Foreskin melanocyte (primary cell): ENCODE measurements at places on chromosomes 6 and 20.

DNA sequence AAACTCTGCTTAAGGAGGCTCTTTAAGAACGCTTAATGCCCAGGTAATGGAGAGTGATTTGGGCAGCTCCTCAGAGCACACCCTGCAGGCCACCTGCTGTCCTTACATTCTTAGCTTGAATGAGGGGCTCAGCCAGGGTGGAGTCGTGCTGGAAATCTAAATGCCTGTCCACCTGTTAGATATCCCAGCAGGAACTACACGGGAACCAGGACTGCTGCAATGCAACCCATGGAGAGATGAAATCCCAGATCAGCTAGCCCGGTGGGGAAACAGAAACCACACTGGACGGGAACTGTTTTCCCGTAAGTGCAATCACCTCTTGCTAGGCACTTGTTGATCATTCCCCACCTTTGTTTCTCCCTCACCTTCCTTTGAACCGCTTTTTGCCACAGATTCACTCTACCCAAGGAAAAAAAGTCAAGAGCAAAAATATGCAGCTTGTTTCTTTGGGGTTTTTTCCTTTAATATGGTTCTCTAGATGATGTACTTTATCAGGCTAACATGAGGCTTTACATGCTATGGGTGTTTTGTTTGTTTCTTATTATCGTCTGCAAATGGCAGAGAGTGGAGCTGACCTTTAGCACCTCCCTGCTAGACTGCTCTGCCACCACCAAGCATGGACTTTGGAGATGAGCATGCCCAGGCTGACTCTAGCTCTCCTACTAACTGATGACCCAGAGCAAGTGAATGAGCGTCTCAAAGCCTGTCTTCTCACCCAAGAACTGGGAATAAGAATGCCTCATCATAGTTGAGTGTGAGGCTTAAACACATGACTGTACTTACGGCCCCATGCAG is 125.9 kb upstream of the TNFAIP3 start:
- no peak for DNase-seq

DNA sequence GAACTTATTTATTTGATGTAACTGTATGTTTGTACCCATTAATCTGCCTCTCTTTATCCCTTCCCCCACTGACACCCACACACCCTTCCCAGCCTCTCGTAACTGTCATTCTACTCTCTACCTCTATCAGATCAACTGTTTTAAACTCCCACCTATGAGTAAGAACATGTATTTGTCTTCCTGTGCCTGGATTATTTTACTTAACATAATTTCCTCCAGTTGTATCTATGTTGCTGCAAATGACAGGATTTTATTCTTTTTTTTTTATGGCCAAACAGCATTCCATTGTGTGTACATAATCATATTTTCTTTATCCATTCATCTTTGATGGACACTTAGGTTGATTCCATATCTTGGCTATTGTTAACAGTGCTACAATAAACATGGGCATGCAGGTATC is 49.3 kb downstream of the PHACTR2 start:
- DNase-seq: no peak

- no peak for DNase-seq
These were observed 303.4 kb downstream of the CENPW start for GRCh38 chr6:126643352-126643751.

GRCh38 chr6:150846641-150847040 is 18.9 kb upstream of the MTHFD1L start:
- no peak for DNase-seq
